GM12878 (cell line): ENCODE measurements at places on chromosomes 2 and 18. TPM values are rescaled to one million over a fixed set of nuclear protein-coding genes. Genes with fewer than 3 reads are reported as not detected.

- H3K4me3 ChIP-seq: no peak overlapping the region
- no peak overlapping the region for H3K27ac ChIP-seq
- DNase-seq: no peak
- no peaks in the 10 kb centered on the region for H3K4me1 ChIP-seq
Observed at GRCh38 chr2:165757906-165758675, 36.0 kb downstream of the GALNT3 start.

DNA sequence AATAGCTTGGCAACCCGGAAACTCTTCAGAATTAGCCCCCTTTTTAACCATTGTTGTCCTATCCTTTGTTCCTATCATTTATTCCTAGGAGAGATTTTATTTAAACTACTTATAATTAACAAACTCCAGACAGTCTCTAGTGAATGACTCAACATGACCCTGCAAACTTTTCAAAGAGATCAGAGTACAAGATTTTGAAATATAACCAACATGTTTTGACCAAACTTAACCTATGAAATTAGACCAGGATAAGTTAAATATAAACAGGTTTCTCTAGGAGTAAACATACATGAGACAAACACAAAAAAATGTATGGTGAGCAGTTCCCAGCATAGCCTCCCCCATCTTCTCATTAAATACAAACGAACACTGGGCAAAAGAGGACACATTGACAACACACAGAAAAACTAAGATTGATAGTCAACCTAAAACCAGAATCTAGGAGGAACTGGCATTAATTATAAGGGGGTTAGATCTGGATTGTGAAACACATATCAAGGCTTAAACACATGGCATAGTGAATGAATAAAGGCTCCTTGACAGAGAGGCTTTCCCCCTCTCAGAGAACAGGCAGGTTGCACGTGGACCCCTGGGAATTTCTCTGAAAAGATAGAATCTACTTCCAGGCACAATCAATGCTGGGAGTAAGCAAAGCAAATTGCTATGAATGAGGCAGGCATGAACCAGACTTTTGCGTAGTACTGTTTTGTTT lies 284.1 kb downstream of the IRS1 start:
- H3K27me3 ChIP-seq: no peaks in the 10 kb centered on the region
- H3K4me3 ChIP-seq: no peak overlapping the region
- H3K4me1 ChIP-seq: no peaks in the 10 kb centered on the region
- no peak overlapping the region for H3K27ac ChIP-seq
- H3K36me3 ChIP-seq: no peaks in the 10 kb centered on the region
- no peak for DNase-seq

SERPINB10 gene
- total RNA-seq: 17.5 and 21.6 TPM in 2 replicates

DNA sequence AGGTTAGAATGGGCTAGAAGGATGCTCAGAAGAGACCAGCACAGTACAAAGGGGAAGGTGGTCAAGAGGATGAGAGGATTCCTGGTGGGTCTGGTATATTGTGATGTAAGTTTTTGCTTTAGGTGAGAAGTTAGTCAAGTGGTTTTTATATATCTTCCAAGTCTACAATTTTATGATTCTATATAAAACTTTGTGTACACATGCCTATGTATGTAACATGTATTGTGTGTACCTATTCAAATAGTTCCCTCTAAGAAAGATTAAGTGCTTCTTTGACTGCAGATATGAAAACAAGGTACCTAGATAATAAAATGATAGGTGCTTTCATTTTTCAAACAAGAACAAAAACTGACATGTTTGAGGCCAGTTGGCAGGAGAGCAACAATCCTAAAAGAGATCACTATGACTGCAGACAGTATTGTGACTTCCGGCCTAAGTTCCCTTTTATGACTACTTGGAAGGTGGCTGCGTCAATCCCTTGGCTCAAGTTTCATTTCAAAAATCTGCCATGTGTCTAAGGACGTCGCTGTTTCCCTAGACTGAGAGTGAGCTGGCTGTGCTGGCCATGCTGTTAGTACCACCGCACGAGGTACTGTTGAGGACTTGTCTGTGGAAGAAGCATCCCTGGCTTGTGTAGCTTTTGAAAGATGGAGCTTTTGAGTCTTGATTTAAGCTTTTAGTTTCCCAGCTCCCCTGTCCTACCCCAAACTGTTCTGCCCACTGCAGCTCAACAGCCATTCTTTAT lies 123.1 kb downstream of the PRPF40A start:
- no peaks in the 10 kb centered on the region for H3K4me1 ChIP-seq
- H3K27me3 ChIP-seq: no peaks in the 10 kb centered on the region
- no peak overlapping the region for H3K4me3 ChIP-seq
- H3K36me3 ChIP-seq: no peaks in the 10 kb centered on the region
- no peak overlapping the region for H3K27ac ChIP-seq

DNA sequence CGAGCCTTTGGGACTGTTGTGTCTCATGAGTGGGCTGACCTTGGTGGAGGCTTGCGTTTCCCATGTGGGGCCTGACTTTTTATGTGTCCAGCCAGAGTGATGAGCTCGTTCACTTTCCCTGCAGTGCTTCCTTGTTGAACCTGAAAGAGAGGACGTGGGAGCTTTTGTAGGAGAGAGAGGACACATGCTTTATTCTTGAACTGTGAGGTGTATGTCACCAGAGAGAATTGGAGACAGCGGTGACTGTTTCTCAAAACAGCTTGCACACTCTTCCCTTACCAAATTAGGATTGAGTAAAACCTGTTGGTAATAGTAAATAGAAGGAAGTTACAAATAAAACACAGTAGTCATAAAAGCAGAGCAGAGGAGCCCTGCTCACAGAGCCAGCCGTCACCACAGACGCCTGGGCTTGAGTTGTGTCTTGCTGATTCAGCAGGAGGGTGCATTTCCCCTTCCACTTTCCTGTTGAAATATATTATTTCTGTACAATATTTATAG lies 60.7 kb downstream of the INPP4A start:
- no peak for DNase-seq
- no peaks in the 10 kb centered on the region for H3K27me3 ChIP-seq
- peaks cover 35% of the 10 kb centered on the region for H3K4me1 ChIP-seq
- H3K27ac ChIP-seq: peak overlapping the region; percentile 16
- H3K4me3 ChIP-seq: no peak overlapping the region
- H3K36me3 ChIP-seq: peaks cover 33% of the 10 kb centered on the region

- no peak overlapping the region for H3K27ac ChIP-seq
- H3K4me1 ChIP-seq: peaks cover 9% of the 10 kb centered on the region
- DNase-seq: no peak
- no peak overlapping the region for H3K4me3 ChIP-seq
- no peaks in the 10 kb centered on the region for H3K36me3 ChIP-seq
Observed at GRCh38 chr2:8027387-8027786, 654.5 kb upstream of the ID2 start.

DCC gene
- total RNA-seq: not detected in 2 replicates

IWS1 gene
- 43.8 and 45.9 TPM in 2 replicates for total RNA-seq

FSHR gene
- total RNA-seq: not detected in 2 replicates

DNA sequence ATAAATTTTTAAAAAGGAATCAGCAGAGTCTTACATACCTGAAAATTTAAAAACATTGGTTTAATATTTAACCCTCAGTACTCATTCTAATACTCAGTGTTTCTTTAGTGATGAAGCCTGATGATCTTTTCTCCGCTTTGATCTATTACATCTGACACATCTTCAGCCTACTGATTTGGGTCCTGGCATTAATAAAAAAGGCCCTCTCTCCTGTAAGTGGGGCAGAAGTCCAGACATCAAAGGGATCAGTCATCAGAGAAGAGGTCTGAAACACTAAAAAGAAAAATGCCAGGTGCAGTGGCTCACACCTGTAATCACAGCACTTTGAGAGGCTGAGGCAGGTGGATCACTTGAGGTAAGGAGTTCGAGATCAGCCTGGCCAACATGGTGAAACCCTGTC lies 581.1 kb upstream of the LRATD1 start:
- H3K36me3 ChIP-seq: no peaks in the 10 kb centered on the region
- no peak overlapping the region for H3K4me3 ChIP-seq
- no peak for DNase-seq
- H3K27me3 ChIP-seq: no peaks in the 10 kb centered on the region
- H3K4me1 ChIP-seq: no peaks in the 10 kb centered on the region

C18orf54 gene
- 3.8 and 4.0 TPM in 2 replicates for total RNA-seq
